ENCODE measurements at places on chromosomes 5 and 9.

DNA sequence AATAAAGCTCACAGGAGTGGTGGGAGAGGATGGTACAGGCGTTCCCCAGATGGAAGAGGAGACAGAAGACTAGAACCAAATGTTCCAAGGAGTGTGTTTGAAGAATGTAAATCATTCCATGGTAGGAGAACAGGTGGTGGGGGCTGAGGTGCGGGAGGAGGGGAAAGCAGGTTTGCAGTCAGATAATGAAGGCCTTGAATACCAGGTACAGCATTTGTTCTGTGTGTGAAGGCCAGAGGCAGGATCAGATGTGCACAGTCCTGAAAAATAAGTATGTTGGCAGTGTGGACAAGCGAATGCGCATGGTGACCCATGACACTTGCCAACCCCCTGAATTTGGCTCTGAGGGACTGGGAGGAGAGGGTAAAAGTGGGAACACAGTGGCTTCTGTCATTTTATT is 59.9 kb upstream of the ALDH1B1 start:
- DNase-seq = no peak

DNA sequence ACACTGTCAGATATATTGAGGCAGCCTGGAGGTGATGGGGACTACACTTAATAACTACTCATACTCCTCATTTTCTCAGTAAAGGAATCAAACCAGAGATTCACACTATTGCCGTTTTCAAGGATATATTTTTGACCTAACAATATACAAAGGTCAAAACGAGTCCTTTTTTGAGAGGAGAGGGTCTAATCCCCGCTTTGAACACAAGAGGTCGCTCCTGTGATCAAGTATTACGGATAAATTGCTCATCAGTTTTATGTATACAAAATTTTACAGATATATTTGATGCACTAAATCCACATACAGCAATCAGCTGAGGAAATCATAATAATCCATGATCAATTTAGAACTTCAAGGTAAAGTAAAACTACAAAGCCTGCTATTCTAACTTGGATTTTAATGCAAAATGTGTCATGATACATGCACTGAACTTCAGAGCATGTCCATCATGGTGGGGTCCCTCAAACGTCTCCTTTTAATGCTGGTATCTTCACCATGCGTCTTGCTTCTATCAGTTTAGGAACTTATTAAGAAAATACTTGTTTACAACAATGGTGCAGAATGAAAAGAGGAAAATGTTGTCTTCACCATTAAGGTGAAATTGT is 2.5 kb upstream of the ISL1 start:
- DNase-seq = peak; percentile 59

GRCh38 chr9:74554751-74555419 is 57.8 kb downstream of the RORB start:
- DNase-seq = no peak

DNA sequence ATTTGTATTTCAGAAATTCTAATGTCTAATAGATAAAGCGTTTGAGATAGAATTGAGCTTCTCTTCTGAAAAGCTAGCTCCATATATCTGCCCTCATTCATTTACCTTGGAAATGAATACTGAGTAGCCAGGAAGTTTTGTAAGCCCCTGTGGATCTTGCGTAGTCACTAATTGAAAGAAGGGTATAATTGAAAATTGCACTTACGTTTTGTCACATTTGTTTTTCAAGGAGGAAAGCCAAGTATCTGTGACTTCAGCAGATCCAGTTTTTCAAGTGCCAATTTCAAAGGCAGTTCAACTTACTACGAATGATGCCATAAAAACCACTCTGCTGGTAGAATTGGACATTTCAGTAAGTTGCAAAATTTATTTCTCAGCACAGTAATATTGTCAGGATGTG is 14.0 kb downstream of the MTRR start:
- DNase-seq = no peak

DNA sequence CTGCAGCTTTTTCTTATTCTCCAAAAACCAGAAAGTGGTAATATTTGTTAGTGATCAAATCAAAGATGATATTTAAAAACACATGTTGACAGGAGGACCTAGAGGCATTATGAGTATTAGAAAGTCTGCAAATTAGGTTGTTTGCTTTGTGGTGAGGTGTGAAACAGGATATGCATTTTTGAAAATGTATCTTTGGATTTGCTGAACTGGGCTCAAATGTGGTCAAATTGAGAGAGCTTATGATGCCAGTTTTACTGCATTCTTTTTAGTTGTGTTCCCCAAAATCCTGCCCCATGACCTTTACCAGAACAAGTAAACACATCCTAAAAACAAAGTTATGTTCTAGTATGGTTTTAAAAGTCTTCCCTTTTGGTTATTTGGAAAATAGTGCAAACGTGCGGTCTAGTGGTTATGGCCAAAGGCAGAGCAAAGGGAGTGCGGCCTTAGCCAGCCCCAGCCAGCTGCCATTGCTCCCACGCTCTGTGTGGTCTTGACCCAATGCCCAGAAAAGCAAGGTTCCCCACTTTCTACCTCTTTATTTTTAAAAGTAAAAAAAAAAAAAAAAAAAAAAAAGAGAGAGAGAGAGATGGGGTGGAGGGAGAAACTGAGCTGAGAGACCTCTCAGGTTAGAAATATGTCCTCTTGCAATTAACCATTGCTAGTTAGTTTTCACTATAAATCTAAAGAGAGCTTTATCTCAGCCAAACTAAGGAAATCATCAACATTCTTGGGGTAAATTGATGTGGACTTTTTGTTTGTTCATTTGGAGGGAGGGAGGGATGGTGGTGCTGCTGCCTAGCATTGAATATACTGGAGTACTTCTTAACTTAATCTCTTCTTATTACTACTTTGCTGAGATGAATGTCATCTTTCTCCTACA is 176.6 kb downstream of the ARHGAP26 start:
- no peak for DNase-seq

GRCh38 chr9:97556721-97557605 is 55.5 kb downstream of the TMOD1 start:
- DNase-seq = no peak

- DNase-seq = no peak
Observed at GRCh38 chr9:16082796-16083195, 530.0 kb downstream of the CCDC171 start.

- no peak for DNase-seq
Observed at GRCh38 chr5:109907731-109908130, 218.0 kb downstream of the MAN2A1 start.

GRCh38 chr5:127324756-127325155 is 34.2 kb downstream of the MEGF10 start:
- DNase-seq = no peak

DNA sequence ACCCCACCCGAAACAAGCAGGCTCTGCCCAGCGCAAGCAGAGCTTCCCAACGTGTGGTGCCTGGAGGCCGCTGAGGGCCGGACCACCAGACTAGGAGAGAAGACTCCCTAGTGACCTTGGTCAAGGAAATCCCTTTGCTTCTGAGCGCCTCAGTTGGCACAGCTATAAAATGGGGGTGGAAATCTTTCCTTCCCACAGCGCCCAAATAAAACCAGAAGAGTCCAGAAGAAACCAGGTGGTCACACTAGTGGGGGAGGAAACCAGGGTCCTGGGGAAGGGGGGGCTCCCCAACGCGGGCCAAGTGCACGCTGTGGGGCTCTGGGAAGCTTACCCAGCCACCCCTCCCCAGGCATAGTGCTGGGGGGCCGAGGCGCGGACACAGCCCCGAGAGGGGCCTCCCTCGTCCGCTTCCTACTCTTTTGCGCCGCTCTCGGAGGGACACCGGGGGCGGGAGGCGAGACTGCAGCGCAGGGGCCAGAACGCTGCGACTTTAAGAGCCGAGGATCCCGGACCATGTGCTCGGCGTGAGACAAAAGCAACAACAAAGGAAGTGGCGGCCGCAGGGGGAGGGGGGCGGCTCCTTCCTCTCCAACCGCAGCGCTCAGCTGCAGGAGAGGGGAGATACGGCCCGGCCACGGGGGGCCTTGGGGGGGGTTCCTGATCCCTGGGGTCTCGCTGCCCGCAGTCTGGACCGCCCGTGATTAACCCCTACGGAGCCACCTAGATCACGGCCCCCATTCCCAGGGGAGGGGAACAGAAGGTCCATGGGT is 885 bp downstream of the RNF44 start:
- peak; percentile 31 for DNase-seq

DNA sequence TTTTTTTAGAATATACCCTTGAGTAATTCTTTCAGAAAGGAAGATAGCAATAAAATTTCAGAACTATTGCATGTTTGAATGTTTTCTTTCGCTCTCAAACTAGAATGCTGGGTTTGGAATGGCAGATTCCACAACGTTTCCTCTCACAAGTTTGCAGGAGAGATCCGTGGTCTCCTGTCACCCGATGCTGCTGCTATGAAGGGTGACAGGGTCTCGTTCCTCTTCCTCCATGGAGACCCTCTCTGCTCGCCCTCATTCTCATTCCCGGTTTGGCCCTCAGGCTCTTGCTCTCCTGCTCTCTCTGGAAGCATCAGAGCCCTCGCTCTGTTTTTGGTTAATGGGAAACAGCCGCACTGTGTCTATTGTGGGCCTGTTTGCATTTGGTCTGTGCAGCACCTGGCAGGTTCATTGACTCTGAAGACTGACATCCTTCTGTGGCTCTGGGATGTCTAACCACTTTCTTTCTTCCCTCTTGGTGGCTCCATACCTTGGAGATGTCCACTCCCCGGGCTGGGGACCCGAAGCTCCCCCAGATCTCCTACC is 12.6 kb upstream of the FAM163B start:
- peak; percentile 55 for DNase-seq

GRCh38 chr9:87796196-87796595 is 70.3 kb downstream of the CTSL start:
- DNase-seq = no peak

- DNase-seq = no peak
Observed at GRCh38 chr9:447230-448025, 232.8 kb downstream of the DOCK8 start.

DNA sequence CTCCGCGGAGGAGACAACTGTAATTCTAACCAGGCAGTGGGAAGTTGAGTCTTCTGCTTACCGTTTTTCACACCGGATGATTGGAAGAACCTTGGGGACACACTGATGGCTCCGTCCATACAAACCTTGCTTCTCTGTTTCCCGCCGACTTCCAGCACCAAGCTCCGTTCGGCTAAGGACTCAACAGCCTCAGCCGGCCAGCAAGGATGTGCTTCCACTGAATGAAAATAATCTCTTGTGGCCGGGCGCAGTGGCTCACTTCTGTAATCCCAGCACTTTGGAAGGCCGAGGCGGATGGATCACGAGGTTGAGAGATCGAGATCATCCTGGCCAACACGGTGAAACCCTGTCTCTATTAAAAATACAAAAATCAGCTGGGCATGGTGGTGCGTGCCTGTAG is 1.8 kb upstream of the EDF1 start:
- no peak for DNase-seq

DNA sequence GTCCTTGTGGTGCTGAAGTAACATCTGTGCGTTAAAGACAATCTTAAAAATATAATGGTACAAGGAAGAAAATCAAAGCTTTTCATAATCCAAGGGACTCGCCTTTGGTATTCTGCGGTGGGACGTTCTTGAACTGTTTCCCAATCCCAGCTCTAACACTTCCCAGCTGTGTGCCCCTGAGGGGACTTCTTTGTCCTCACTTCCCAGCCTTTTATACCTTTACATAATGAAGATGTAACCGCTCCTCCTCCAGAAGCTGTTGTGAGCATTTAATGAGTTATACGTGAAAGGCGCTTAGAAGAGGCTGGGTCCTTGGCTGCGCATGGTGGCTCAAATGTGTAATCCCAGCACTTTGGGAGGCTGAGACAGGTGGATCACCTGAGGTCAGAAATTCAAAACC is 16.9 kb downstream of the STK10 start:
- no peak for DNase-seq

- DNase-seq = no peak
Observed at GRCh38 chr5:2381861-2382260, 369.6 kb downstream of the IRX2 start.

GRCh38 chr9:98024702-98025101 is 31.8 kb upstream of the NANS start:
- no peak for DNase-seq

DNA sequence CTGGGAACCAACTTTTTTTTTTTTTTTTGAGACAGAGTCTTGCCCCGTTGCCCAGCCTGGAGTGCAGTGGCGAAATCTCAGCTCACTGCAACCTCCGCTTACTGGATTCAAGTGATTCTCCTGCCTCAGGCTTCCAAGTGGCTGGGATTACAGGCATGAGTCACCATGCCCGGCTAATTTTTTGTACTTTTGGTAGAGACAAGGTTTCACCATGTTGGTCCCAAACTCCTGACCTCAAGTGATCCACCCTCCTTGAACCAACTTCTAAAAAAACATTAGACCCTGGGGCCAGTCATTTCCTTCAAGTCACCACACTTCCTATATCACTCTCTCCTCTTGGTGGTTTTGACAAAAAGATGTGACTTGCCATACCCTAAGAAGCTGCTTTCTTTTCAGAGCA is 10.9 kb upstream of the SHROOM1 start:
- DNase-seq = no peak

- no peak for DNase-seq
Observed at GRCh38 chr5:134245101-134245604, 19.3 kb upstream of the PPP2CA start.

DNA sequence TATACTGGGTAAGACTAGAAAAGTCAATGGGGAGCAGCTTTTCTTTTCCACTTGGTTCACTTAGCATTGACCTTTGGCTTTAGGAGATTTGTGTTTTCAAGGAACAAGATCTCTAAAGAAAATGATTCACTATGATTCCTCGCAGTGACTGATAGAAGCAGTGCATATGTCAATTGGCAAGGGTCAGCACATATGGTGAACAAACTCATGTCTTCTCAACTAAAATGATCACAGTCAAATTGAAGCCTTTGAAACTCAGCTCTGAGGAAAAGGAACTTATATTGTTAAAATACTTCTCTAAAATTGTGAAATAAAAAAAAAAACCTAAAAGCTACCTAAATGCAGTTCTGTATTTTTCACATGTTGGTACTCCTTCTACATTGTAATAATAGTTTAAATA is 43.2 kb upstream of the IL7R start:
- no peak for DNase-seq

- peak; percentile 63 for DNase-seq
Observed at GRCh38 chr5:150410524-150411244, 2.0 kb downstream of the CD74 start.

- DNase-seq = no peak
Observed at GRCh38 chr5:56705217-56705616, 110.1 kb upstream of the MAP3K1 start.

- no peak for DNase-seq
Observed at GRCh38 chr9:994005-994404, 17.6 kb downstream of the DMRT3 start.

GRCh38 chr9:137312852-137313325 is 10.8 kb upstream of the NRARP start:
- DNase-seq = no peak

DNA sequence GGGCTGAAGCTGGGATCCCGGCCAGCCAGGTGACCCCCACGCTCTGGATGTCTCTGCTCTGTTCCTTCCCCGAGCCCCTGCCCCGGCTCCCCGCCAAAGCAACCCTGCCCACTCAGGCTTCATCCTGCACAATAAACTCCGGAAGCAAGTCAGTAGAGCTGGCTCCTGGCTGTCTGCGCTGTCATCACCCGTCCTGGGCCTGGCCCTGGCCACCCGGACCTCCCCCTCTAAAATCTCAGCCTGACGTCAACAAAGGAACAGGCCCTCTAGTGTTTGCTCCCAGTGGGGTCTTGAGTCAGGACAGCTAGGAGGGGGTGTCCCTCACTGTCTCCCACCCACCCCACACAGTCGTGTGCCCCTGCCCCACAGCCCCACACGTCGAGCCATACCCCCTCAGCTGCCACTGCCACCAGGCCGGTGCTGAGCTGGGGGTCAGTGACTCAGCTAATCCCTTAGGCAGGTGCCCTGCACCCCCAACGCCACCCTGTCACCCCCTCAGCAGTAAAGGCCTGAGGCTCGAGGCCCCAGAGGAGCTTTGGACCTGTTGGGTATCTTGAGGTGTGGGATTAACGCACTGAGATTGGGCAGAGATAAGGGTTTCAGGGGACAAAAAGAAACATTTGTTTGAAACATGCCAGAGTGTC is 1.1 kb upstream of the LCNL1 start:
- DNase-seq = no peak

Data from NCI-H774 (cell line).